ENCODE measurements at places on chromosomes 4 and X. TPM values are rescaled to one million over a fixed set of nuclear protein-coding genes. Genes with fewer than 3 reads are reported as not detected.

- no peaks in the 10 kb centered on the region for H3K36me3 ChIP-seq
- no peaks in the 10 kb centered on the region for H3K4me1 ChIP-seq
- H3K27ac ChIP-seq = no peak overlapping the region
- H3K27me3 ChIP-seq = no peaks in the 10 kb centered on the region
- DNase-seq = no peak
Observed at GRCh38 chr4:18209448-18209847, 187.9 kb upstream of the LCORL start.

- H3K27me3 ChIP-seq = no peaks in the 10 kb centered on the region
- no peaks in the 10 kb centered on the region for H3K4me1 ChIP-seq
- H3K36me3 ChIP-seq = no peaks in the 10 kb centered on the region
- DNase-seq = no peak
Observed at GRCh38 chr4:179605196-179605595, 2163.0 kb upstream of the AGA start.

- H3K27me3 ChIP-seq = no peaks in the 10 kb centered on the region
- H3K4me1 ChIP-seq = no peaks in the 10 kb centered on the region
- DNase-seq = no peak
- no peaks in the 10 kb centered on the region for H3K36me3 ChIP-seq
Observed at GRCh38 chr4:154368060-154368459, 123.5 kb downstream of the DCHS2 start.

Gene MAML3
- total RNA-seq = 4.8 TPM

Gene PPEF2
- total RNA-seq = not detected

Data from heart left ventricle (tissue), 16 donors.